ENCODE measurements at places on chromosomes 1 and 21.

DNA sequence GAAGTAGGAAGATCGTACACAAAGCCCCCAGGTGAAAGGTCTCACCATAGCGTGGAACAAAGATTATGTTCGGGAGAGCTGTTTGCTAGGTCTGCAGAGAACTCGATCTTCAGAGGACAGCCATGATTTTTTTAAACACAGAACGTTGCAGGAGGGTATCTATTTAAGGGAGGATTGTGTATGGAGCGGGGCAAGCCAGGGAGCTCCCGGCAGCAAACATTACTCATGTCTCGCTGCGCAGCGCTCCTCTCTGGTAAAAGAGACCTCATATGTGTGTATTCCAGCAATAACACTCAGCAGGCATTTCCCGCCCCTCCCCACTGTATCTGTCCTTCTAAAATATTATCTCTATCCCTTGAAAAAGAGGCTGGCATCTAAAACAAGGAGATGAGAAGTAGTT is 2.7 kb downstream of the GLIS1 start:
- no peak for DNase-seq

GRCh38 chr1:60847391-60847790 is 235.0 kb upstream of the NFIA start:
- DNase-seq, result no peak

- DNase-seq, result no peak
These were observed 20.0 kb upstream of the WARS2 start for GRCh38 chr1:119160409-119160808.

DNA sequence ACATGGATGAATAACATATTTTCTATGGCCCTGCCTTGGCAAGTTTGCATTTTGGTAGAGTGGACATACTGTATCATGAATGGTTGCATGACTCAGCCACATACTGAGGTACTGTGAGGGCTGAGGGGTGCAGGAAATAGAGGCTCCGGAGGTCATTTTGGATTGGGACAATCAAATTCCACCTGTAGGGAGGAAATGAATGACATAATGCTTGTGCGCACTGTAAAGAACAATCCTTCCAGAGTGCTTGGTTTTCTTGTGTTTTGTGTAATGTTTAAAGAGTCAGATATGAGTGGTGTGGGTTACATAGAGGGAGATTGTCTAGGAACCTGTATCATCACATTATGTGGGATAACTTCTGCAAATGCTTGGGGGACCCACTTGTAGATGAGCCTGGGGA is 329.9 kb upstream of the PROX1 start:
- peak; percentile 59 for DNase-seq

- no peak for DNase-seq
These were observed 512.2 kb downstream of the LTN1 start for GRCh38 chr21:28480470-28480869.

GRCh38 chr1:204670152-204670927 is 15.2 kb downstream of the LRRN2 start:
- DNase-seq, result no peak

DNA sequence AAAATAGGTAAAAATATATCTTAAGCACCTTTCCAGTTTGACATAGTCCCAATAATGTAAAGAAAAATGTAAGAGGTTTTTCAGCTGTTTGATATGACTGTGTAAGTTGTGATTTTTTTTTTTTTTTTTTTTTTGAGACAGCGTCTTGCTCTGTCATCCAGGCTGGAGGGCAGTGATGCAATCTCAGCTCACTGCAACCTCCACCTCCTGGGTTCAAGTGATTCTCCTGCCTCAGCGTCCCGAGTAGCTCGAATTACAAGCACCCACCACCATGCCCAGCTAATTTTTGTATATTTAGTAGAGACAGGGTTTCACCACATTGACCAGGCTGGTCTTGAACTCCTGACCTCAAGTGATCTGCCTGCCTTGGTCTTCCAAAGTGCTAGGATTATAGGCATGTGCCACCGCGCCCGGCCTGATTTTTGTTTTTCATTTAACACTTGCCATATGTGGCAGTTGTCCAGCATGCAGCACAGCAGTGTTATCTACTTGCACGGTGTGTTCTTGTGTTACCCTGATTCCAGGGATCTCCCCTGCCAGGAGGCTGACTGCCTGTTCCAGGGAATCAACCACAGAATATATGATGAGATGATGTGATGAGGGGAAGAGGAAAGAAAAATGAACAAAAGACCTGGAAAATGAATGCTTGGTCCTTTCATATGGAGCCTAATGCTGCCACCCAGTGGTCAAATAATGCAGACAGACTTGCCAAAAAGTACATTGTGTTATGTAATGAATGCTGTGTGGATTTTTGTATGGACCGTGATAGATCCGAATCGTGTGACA is 79.0 kb downstream of the RAVER2 start:
- peak; percentile 93 for DNase-seq

- DNase-seq, result no peak
These were observed 25.5 kb upstream of the LYST start for GRCh38 chr1:235892202-235892601.
